T follicular helper cell (primary cell): ENCODE measurements at places on chromosomes 7 and 10.

DNA sequence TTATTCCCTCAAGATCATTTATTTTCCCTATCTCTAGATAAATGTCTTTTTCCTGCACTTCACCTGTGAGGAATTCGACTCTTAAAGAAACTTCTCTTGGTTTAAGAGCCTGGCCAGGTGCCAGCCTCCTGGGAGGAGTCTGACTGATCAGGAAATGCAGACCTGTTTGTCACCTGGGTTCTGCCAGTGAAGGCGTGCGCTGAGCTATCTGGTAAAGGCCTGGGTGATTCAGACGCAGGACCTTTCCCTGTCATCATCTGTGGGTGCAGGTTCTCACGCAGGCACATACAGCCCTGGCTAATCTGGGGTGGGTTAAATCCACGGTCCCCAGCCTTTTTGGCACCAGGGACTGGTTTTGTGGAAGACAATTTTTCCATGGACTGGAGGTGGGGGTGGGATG, 65.3 kb upstream of the AQP1 start:
- no peak for DNase-seq

GRCh38 chr7:85144771-85145170, 42.1 kb downstream of the SEMA3D start:
- no peak for DNase-seq

DNA sequence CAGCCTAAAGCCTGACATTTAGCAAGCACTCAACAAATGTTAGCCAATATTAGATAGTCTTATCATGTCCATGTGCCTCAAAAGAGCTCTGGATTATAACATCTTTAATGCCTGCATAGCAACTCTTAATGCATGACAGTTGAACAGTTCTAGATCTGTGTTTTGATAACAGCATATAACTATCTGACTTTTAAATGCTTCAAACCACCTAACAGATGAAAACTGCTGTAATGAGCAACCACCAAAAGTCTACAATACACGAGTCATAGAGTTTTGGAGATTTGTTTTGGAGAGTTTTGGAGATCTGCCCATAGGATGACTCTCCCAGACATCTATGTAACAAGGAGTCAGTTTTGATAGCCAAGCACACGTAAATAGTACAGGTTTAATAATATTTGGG, 227.3 kb downstream of the TWIST1 start:
- DNase-seq = no peak

- DNase-seq = no peak
These were observed 247.3 kb downstream of the DOCK4 start for GRCh38 chr7:111958896-111959295.

DNA sequence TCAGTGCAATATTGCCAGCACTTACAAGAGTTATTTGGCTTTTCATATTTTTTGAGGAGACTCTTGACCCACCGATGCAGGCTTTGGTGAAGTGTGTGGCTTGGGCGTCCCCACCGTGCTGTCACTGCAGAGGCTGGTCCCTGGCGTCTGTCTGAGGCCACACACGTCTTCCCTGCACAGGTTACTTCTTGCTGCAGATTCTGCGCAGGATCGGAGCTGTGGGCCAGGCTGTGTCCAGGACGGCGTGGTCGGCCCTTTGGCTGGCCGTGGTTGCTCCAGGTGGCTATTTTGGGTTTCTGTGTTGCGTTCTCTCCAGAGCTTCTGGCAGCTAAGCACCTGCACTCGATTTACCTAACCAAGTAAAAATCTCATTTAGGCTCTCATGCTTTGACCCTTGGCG, 18.9 kb downstream of the SUN1 start:
- DNase-seq = no peak

DNA sequence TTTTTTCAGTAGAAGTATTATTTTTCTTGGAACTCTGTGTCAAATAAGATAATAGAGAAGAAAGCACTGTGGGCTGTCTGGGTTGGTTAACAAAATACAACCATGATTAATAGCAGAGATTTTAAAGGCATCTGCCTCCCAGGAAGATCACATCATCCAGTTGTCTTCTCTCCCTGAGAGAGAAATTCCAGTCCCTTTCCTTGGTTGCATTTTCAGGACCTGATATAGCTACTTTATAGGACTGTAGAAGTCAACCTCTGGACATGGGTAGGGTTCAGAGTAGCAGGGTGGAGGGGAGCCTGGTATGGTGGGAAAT, 309.9 kb upstream of the IGFBP3 start:
- no peak for DNase-seq

- no peak for DNase-seq
These were observed 603 bp upstream of the TWIST1 start for GRCh38 chr7:19117870-19118608.

DNA sequence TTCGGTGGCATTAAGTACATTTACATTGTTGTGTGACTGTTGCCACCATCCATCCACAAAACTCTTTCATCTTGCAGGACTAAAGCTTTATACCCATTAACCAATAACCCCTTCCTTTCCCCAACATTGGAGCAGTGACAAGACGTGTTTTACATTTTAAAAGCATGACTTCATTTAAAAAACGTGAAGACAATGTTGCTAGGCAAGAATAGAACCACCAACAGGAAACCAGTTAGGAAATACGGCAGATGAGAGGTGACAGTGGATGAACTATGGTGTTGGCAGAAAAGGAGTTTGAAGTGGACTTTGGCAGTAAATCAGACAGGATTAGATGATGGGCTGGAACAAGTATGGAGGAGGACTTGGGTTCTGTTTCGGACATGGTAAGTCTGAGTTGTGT, 17.0 kb downstream of the TMEM236 start:
- no peak for DNase-seq

DNA sequence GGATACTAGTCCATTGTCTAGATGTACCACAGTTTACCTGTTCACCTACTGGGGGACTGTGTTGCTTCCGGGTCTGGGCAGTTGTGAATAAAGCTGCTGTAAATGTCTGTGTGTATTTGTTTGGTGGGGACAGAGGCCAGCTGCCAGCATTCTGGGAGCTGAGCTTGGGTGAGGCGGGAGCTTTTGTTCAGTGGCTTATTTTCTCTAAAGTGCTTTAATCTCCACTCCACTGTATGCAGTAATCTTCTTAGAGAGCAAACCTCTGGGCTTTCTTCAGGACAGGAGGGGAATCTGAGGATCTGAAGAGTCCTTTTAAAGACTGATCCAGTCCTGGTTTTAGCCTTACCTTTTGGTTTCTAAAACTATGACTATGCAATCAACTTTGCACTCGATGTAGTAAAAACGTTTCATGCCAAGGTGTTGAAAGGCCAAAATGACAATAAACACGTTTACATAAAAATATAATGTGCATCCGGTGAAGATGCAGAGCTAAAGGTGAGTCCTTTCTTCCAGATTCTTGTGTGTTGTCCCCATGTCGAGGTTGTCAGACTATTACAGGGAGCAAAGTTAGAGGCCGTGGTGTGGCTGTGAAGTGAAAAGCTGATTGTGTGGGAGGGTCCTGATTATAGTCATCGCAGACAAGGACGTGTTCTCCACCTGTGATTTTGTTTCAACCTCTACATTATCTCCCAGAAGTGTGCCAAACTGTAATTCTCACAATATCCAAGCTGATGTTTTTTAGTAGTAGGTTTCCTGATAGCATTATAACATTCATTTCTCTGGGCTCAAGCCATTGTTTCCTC, 279.8 kb downstream of the CAMK1D start:
- no peak for DNase-seq

GRCh38 chr7:15239801-15240200, 322.0 kb downstream of the AGMO start:
- DNase-seq = no peak

DNA sequence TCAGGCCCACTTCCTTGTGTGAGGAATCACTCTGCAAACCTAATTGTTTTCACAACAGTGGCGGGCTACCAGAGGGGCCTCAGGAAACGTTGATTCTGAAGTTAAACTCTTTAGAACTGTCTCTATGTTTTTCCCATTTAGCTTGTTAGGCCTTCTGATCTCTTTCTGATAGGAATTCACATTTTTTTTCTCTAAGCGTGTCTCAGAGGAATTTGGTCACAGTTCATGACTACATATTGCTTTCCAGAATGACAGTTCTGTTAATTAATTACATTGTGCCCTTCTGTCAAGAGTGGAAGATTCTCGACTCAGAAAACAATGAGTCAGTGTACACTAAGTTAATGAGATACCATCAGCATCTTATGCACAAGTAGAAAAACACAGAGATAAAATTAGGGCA, 469.2 kb upstream of the C7orf33 start:
- no peak for DNase-seq

DNA sequence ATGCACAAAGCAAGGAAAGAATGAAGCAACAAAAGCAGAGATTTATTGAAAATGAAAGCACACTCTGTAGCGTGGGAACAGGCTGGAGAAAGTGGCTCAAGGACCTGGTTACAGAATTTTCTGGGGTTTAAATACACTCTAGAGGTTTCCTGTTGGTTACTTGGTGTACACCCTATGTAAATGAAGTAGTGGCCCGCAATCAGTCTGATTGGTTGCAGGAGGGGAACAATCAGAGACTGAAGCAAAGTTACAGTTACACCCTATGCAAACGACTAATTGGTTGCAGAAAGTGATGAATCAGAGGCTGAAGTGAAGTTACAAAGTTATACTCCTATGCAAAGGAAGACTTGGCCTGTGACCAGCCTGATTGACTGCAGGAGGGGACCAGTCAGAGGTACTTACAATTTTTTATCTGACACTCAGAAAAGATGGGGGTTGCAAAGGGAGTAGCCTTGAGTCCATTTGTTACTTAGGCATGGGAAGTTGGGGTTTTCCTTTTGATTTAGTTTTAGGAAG, 3.6 kb upstream of the MTPN start:
- peak; percentile 52 for DNase-seq

DNA sequence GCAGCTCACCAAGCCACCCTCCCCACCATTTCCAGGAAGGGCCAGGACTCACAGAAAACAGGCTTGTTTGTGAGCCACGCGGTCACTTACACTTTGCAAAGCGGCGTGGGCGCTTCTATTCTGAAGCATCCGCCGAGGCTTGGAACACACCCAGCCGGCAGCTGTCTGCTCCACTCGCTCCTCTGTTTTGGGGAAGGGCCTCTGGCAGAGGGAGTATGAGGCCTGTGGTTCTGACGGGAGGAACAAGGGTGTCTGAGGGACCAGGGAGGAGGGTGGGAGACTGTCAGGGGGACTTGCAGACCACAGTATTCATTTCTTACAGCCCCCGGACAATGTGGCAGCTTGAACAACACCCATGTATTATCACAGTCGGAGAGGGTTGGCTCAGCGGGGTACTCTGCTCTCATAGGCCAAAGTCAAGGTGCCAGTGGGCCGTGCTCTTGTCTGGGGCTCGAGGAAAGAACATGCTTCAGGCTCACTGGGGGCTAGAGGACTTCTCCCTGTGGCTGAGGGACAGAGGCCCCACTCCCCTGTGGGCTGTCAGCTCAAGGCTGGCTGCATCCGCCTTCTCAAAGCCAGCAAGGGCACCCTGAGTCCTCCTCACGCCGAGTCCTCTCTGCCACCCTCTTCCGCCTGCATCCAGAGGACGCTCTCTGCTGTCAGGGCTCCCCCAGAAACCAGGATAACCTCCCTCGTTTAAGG, 60.4 kb upstream of the FAM20C start:
- DNase-seq = no peak

DNA sequence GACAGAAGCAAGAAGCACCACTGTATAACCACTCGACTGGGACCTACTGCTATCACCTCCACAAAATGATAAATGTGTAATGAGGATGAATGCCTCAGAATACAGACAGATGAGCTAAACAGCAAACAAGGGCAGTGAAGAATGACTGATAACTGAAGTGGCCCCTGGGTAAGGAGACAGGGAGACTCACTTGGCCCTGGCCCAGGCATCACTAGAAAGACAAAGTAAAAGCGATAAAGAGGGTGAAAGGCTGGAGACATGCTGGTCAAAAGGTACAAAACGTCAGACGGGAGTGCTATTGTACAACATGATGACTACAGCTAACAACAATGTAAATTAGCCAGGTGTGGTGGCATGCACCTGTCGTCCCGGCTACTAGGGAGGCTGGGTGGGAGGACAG, 27.8 kb upstream of the APBB1IP start:
- DNase-seq = no peak

DNA sequence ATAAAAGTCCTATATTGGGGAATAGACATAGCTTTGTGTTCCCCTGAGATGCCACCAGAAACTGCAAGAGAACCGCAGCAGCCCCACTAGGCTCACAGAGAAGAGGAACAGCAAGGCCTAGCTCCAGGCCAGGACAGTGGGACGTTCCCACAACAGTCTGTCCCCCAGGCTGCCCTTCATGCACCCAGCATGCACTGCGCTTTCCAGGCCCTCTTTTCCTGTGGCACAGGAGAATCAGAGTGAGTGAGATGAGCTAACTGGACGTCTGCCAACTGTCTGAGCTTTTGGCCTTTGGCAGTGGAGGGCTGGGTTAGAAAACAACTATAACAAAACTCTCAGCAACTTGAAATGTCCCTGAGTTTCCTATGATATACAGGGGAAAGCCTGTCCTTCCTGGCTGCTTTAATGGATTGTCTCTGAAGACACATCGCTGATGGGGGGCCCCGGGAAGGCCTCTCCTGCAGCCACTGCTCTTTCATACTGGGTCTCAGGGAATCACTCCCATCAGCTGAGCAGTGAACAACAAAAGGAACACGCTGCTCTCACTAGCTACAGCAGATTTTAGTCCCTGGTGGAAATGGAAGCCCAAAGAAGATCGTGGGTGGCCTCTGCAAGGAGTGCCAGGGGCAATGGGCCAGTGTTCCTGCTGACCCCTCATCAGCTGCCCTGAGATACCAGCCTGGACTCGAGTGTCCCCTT, 53.5 kb downstream of the PODXL start:
- DNase-seq = no peak
